COR-L47 (cell line): ENCODE measurements at places on chromosomes 6 and 20.

- no peak for DNase-seq
Observed at GRCh38 chr6:2157441-2158127, 87.8 kb downstream of the GMDS start.

DNA sequence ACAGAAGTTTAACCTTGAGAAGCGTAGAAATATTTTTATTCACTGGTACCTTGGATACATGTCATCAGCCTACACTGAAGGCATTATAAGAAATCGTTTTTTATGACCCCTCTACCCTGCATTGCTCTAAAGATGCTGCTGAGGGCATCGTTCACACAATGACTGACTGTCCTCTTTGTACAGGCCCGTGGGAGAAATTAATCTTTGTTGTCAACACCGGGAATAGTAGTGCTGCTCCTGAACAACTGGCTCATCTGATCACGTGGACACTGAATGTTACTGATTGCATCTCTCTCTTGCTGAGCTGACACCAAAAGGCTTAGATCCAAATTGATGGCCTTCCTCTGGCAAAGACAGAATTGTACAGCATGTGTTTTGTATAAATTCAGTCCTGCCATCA lies 157.1 kb upstream of the SMLR1 start:
- no peak for DNase-seq

DNA sequence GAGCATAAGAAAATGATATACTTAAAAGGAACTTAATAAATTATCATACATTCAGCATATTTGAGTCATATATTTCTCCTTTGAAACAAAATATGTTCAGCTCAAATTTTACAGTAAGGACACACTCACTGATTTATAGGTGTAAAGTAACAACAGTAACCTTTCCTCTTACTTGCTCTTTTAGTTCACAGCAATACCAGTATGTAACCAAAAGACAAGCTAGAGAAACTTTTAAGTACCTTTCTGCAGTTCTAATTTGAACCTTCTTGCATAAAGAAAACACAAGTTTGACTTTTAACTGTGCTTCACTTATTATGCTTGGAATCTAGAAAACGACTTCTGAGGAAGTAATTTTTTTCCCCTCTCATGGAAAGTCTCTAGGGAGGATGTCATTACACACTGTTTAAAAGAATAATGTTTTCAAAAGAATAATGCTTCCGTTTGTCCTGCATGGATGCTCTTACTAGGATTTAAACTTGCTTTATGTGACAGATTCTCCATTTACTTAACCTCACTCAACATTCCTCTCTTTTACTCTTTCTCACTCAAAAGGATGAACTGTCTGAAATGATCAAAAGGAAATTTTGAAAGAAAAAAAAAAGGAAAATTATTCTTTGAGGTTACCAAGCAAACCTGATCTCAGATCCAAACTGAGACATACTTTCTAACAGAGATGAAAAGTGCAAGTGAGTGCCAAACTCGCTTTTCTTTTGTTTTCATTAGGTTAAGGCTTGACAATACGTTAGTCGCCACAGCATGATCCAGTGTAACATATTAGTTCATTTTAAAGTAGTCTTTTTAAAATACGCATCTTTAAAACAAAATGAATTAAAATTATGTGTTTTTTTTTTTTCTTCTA lies 22.4 kb upstream of the CALHM6 start:
- no peak for DNase-seq

GRCh38 chr20:17624070-17624469 lies 54.2 kb downstream of the DSTN start:
- DNase-seq = no peak

DNA sequence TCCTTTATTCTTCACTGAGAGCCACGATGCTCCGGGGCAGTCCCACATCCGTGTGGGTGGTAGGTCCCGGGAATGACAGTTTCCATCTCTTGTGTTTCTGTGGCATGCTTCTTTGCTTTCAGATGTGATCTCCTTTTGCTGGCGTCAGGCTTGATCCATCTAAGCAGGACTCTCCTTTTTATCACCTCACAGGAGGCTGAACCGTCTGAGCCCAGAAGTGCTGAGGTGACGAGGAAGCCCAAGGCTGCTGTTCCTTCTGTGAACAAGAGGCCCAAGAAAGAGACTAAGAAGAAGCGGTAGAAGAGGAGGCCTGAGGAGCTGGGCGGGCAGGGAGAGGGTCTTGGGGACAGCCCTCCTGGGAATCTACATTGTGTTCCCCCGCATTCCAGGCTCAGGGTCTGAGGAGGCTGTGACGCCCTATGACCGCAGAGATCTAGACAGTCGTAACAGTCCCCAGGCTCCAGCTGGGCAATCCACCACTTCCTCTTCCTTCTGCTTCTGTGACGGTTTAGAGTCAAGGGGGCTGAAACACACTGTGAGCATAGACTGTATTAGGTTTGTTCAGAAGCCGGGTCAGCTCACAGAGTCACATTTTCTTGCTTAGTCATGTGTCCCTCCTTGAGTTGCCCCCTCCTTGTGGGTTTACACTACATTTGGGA lies 26.8 kb downstream of the MANBAL start:
- DNase-seq = no peak
